ENCODE measurements at places on chromosomes 16 and 17.

DNA sequence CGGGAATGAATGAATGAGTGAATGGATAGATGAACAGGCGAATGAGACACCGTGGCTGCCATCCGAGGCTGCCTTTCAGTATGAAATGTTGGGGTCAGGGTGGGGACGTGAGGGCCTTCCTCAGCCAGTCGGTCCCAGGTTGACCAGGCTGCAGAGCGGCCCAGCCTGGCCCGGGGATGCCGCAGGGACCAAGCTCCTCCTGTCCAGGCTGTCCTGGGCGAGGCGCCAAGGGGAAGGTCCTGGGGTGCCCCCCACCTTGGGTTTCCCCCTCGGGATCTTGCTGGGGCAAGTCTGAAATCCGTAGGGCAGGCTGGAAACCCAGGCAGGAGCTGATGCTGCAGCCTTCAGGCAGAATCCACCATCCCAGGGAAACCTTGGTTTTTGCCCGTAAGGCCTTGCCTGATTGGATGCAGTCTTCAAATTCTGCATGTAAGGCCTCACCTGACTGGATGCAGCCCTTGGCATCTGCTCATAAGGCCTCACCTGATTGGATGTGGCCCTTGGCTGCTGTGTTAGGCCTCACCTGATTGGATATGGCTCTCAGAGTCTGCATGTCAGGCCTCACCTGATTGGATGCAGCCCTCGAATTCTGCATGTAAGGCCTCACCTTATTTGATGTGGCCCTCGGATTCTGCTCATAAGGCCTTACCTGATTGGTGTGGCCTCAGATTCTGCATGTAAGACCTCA, 61.7 kb upstream of the ZNF469 start:
- DNase-seq: no peak

GRCh38 chr17:69123626-69124025, 18.1 kb downstream of the ABCA6 start:
- no peak for DNase-seq

- no peak for DNase-seq
Measured at GRCh38 chr17:50633683-50634082, 998 bp upstream of the ABCC3 start.

DNA sequence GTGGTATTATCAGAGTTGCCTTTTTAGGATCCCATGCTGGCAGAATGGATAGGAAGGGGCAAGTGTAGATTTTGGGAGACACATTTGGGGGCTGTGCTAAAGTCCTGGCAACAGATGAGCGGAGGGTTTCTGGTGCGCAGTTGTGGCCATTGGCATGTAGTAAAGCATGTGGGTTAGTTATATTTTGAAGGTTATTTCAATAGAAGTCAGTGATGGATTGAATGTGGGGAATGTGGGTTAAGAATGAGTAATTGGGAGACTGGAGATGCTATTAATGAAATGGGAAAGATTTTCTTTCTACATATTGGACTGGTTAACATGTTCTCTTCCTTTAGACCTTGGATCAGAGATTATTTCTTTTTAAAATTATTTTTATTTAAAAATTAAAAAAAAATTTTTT, 10.0 kb downstream of the DUS2 start:
- no peak for DNase-seq

DNA sequence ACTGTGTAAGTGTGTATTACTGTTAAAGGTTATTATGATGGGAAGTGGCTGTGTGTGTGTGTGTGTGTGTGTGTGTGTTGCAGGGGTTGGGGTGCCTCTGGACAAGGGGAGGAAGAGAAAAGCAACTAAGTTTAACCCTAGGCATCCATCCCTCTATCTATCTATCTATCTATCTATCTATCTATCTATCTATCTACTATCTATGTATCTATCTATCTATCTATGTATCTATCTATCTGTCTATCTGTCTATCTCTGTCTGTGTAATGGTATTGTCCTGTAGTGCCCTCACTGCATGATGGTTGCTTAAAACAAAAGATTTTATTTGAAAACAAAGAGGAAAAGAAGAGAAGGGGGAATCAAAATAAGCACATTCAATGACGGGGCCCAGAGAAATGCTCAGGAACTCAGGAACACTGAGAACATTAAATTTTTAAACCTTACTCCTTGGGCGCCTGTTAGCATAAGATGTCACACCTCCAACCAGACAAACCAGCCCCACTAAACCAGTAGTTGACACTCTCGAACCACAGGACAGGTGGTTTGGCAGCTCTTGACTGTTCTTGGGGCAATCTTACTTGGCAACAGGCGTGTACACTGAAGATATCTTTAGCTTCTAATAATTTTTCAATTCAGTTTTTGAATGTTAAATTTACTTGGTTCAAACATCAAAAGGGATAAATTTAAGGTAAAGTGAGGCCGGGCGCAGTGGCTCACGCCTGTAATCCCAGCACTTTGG, 5.1 kb upstream of the RPL26 start:
- DNase-seq: no peak

- no peak for DNase-seq
Measured at GRCh38 chr16:56245197-56245596, 53.9 kb downstream of the GNAO1 start.

DNA sequence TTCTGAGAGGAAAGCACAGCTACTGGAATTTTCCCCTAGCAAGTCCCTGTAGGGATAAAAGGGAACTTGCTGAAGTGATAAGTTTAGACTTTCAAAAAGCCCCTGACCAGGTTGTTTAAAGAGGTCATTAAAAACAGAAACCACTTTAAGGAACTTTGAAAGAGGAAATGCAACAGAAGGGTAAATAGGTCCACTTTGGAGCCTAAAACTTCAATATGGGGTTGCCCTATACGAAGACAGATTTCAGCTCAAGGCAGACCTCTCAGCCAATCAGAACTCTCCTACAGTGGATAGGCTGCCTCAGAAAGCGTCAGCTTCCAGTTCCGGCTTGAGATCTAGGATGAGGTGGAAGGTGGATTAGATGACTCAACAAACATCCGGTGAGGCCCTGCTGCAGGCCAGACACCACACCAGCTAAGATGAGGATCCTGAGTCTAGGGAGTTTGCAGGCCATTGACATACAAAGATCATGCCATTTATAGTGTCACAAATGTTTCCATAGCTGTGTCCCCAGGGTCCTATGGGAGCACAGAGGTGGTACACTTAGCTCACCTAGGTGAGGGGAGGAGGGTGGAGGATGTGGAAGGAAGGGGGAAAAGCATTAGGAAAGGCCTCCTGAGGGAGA, 7.9 kb upstream of the MFSD6L start:
- DNase-seq: no peak

DNA sequence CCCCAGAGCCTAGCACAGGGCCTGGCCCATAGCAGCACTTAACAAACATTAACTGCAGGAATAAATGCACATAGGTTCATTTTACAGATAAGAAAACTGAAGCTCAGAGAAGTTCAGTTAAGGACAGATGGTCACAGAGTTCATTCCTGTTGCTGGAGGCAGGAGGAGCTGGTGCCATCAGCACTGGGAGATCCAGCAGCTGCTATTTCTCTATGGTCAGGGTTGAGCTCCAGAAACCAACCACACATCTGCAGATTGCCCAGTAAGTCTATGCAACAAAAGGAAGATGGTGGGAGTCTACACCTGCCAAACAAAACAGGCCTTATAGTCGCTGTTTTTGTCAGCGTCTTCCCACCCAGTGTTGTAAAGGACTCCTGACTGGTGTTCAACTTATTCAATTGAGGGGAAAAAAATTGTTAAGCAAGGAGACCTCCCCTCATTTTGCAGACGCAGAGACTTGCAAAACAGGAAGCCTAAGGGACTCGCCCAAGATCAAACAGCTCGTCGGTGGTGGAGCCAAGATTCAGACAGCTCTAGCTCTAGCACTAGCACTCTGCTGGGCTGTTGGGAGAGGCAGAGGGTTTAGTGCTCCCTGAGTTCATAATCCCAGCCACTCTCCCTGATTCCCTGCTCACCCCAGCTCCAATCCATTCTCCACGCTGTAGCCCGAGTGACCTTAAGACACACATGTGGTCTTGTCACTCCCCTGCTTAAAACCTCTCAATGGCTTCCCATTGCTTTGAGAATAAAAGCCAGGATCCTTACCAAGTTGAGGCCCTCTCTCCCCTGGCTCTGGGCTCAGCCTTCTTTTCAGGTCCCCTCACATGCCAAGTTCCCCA, 9.0 kb downstream of the NOG start:
- no peak for DNase-seq

- no peak for DNase-seq
Measured at GRCh38 chr17:9162275-9162985, 141.1 kb downstream of the NTN1 start.

GRCh38 chr16:72434159-72434558, 262.2 kb upstream of the PMFBP1 start:
- peak; percentile 16 for DNase-seq

DNA sequence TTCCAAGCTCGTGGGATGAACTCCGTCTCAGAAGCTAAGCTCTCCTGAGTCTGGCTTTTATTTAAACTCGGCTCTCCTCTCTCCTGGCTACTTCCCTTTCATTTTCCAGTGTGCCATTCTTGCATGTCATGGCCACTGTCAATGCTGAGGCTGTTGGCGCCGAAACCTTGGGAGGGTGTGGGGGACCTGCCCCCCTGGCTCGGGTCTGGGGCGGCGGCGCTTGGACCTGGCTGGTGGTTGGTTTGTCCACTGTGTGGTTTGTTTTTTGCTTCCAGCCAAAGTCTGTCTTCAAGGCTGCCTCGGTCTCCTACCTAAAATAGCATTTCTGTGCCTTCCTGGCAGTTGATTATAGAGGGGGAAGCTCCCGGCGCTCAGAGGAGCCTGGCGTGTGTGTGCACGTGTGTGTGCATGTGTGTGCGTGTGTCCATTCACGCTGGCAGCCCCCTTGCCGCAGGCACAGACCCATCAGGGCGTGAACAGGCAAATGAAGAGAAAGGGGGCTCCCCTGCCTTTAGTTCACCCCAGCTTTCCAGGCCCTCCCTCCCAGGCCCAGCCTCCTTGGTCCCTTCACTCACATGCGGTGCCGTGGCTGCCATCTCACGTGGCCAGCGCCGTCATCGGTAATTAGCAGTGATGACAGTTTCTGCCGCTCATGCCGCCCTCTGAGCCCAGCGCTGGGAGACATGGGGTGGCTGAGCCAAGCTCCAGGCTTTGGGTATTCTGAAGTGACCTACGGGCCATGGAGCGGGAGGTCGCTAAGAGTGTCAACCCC, 179.9 kb downstream of the SEC14L1 start:
- DNase-seq: no peak

GRCh38 chr17:75205793-75206163, 299 bp downstream of the NUP85 start:
- DNase-seq: no peak

GRCh38 chr16:14014284-14014625, 56.9 kb upstream of the MRTFB start:
- no peak for DNase-seq

- no peak for DNase-seq
Measured at GRCh38 chr17:78951967-78952551, 26.9 kb upstream of the TIMP2 start.

GRCh38 chr17:4444782-4445473, 11.2 kb downstream of the SPNS3 start:
- DNase-seq: no peak

- no peak for DNase-seq
Measured at GRCh38 chr16:88678224-88678979, 7.9 kb downstream of the SNAI3 start.

- no peak for DNase-seq
Measured at GRCh38 chr17:57266902-57267311, 10.6 kb downstream of the MSI2 start.

GRCh38 chr16:11396241-11397048, 51.2 kb downstream of the RMI2 start:
- DNase-seq: peak; percentile 30

DNA sequence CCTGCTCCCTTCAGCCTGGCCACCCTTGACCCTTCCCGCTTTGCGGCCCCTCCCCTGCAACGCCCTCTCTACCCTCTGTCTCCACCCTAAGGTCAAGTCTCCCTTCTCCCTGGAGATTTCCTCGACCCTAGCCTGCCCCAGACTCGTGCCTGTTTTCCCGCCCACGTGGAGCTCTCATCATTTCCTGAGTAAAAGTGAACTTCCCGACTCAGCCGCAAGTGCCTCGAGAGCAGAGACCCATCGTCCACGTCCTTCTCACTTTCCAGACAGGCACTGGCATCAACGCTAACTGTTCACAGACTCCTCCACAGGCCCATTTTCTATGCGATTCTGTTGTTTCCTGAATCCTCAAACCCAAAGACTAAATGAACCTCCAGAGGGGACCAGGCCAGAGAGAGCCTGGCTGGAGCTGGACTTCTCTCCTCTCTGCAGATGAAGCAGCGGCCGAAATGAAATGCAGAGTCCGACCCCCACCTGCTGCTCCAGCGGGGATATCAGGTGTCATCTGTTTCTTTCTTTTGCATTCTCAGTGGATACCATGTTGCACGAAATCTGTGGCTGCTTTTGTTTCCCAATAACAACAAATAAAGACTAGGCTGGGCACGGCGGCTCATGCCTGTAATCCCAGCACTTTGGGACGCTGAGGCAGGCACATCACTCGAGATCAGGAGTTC, 52.5 kb downstream of the RTN4RL1 start:
- DNase-seq: no peak

DNA sequence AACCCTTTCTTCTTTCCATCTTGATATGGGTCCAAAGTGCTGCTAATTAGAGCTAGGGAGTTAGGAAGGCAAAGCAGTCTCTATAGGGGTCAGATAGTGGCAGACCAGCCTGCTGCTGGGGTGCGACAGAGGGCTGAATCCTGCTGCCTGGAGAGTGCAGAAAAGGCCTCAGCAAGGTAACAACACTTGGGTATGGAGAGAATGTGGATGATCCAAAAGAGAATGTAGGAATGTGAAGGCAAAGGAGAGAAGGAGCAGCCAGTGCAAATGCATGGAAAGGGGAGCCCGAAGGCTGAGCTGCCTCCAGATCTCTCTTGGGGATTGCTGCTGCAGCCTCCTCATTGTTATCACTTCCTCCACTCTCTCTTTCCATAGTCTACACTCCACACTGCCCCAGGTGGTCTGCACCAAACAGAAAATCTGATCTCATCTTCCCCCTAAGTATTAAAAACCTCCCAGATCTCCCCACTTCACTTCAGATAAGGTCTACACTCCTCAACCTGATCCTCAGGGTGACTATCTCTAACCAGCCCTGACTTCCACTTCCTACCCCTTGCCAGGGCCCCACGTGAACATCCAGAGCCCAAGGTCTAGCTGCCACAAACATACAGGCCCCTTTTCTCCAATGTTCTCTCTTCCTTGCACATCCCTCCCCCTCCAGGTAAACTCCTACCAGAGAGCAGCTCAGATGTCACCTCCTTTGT, 28.8 kb downstream of the TOM1L2 start:
- DNase-seq: no peak

GRCh38 chr16:66681676-66682075, 14.9 kb downstream of the CMTM4 start:
- no peak for DNase-seq

DNA sequence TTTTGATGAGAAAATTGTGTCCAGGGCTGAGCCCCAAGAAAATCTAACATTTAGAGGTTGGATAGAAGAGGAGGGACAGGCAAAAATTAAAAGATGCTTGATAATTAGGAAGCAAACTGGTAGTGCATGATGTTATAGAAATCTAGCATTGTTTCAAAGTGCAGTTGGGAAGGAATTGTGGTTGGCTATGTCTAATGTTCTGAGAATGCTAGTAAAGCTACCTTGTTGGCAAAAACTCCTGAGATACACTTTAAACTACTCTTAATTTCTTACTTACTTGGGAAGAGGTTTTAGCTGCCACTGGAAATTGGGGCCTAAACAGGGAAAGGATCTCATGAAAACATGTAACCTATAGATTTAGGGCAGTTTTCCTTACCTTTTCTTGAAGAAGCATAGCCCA, 48.3 kb downstream of the MAP2K4 start:
- no peak for DNase-seq

Measured in fibroblast of the conjunctiva (primary cell).